Left colon (tissue), 2 donors: ENCODE measurements at places on chromosomes 12 and 14. TPM values are rescaled to one million over a fixed set of nuclear protein-coding genes. Genes with fewer than 3 reads are reported as not detected.

DNA sequence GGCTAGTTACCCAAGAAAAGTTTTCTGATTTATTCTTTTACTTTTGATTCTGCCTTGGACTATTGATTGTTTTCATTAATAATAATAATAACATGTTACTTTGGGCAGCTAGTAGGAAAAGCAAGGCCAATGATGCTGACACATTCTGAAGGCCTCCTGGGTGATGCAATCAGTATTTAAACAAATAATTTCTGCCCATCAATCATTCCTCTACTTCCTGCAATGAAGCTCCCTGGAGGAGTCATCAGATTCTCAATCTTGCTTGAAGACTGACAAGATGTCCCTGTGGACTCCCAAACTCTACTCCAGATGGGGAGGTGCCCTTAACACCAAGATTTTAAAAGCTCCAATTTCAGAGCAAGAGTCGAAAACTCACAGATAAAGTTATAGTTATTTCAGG, at the start of gene SPX:
SPX (plus strand) TSS at position 244 of the 400 bp plus-strand sequence. CDS start 177 bp downstream, outside the sequence.
- DNase-seq, result no peak

SENP1 gene
- 14.4 TPM for total RNA-seq

DNA sequence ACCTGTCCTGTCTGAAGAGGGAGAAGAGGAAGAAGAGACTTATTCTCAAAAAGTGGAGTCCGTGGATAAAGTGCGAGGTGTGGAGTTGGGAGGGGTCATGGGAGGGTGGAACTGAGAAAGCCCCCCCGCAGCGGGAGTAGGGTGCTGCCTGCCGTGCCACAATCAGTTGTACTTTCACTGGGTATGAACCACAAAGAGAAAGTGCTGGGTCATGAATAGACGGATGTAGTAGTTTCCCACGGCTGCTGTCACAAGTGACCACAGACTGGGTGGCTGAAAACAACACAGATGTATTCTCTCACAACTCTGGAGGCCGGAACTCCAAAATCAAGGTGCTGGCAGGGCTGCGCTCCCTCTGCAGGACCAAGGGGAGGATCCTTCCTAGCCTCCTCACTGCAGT, 5.5 kb downstream of the DNAH10 start:
- no peak for DNase-seq

DNA sequence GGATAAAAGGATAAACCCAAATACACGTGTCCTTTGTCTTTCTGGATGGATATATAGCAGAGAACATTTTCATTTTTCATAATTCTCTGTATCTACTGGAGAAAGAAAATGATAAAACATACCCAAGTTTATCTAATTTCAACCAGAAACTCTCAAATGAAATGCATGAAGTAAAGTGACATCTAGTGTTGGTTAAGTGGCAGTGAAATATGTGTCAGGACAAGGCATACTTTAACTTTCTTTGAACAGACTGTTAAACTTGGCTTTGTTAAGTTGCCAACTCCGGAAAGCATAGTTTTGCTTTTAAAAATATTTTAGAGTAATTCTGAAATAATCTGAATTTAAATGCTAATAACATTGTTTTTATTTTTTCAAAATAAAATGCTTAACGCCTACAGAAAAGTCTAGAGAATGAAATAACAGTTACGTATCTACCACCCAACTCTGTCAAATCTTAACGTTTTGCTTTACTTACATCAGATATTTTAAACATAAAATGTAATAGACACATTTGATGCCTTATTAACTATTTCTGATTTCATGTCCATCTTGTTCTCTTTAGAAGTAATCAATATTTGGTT, 25.2 kb upstream of the NTN4 start:
- DNase-seq, result no peak

GRCh38 chr12:114476159-114476558, 70.2 kb upstream of the TBX5 start:
- DNase-seq, result no peak

DNA sequence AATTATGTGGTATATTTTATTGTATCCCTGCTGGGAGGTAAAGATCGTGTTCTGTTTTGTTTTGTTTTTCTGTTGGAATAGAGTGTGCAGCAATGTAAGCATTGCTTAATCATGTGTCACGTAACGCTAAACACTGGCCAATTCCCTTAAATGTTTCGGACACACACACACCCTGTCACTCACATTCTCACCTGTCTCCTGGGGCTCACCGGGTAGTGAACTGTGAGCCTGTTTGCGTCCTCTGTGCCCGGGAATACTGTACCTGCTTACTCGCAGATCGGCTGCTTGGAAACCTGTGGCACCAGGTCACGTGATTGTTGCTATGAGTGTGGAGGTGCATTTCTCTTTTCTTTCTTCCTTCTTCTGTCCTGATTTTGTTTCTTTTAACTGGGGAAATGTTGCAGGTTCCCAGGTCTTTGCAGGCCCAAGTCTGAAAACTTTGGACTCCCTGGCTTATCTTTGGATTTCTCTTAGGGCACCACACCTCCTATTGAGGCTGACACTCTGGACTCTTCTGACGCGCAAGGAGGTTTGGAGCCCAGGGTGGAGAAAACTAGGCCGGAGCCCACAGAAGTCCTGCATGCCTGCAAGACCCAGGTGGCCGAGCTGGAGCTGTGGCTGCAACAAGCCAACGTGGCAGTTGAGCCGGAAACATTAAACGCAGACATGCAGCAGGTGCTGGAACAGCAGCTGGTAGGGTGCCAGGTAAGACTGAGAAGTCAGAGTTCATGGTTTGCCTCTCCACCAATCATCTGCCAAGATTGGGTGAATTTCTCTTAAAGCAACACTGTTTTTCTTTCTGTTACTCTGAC, 181.1 kb downstream of the ESR2 start:
- DNase-seq, result peak; percentile 77

DNA sequence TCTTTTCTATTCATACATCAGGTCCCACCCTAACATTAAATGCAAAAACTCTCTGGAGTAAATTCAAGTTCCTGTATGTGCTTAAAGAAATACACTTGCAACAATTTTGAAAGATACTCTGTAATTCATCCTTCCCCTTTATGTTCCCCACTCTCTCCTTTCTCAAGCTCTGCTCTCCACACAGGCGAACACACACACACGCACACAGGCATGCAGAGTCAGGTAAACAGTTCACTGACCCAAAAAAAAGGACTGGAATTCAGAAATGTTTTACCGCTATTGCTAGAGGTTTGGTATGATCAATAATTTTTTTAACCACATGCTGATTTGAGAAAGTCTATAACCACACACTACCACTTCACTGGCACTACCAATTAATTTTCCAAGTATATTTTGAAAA, 152.4 kb upstream of the TMCC3 start:
- DNase-seq, result no peak

DNA sequence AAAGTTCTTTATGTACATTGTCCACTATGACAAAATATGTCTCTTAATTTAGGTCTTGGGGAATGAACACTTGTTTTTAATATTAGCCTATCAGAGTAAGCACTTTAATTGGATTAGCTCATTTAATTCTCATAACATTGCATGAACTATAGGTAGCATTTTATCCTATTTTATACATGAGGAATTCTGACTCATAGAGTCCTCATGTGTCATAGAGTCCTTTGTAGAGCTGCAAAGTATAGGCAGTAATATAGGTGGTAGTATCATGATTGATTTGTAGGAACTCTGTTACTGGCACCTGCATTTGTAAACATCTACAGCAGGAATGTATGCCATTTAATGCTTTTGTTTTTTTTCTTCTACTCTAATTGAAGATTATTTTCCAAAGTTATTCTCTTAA, 96.0 kb downstream of the GPHN start:
- no peak for DNase-seq

DNA sequence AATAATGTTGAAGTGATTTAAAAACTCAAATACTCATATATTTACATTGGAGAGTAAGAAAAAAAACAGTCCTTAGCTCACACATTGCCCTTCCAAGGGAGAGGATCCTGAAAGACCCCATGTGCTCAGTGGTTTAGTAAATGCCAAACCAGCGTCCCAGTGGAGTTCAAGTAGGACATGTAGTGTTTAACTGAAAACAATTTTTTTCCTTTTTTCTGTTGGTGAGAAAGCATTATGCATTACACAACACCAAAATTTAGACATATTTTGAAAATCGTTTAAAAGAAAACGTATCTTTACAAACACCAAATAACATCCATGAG, 33.6 kb downstream of the UBR7 start:
- no peak for DNase-seq

ACRBP gene
- 3.4 TPM for total RNA-seq

JPH4 gene
- 0.84 TPM for total RNA-seq
